ENCODE measurements at places on chromosomes 6 and 20. TPM values are rescaled to one million over a fixed set of nuclear protein-coding genes. Genes with fewer than 3 reads are reported as not detected.
A peak's percentile ranks its signal among the peaks of the same experiment; 100 is the strongest.

- no peak for DNase-seq
Measured at GRCh38 chr6:125968493-125968892, 11.9 kb downstream of the HINT3 start.

GRCh38 chr20:38728911-38729642 lies 4.8 kb downstream of the SLC32A1 start:
- DNase-seq = peak; percentile 88

DNA sequence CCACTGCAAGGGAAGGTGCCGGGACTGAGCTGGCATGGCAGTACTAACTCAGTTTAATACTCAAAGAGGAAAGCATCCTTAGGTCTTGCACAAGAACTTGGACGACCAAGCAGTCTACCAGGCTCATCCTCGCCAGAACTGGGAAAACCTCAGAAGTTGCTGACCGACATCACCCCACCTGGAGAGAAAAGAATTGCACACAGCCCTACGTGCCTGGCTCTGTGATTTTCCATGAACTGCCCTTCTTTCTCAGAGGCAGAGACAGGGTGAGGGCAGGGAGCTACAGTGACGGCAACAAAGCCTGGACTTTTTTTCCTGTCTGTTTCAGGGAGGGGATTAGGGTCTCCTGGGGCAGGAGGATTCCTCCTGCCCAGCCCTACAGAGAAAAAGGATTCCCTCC lies 8.0 kb downstream of the JAG1 start:
- peak; percentile 63 for DNase-seq

GRCh38 chr20:56733967-56734366 lies 104.9 kb downstream of the TFAP2C start:
- peak; percentile 72 for DNase-seq

- no peak for DNase-seq
Measured at GRCh38 chr20:33890557-33890956, 79.4 kb downstream of the CHMP4B start.

- DNase-seq = no peak
Measured at GRCh38 chr6:16154904-16155303, 26.0 kb downstream of the MYLIP start.

GRCh38 chr6:131027326-131027725 lies 35.7 kb downstream of the EPB41L2 start:
- no peak for DNase-seq

GRCh38 chr6:90386399-90387382 lies 90.0 kb upstream of the BACH2 start:
- peak; percentile 70 for DNase-seq

DNA sequence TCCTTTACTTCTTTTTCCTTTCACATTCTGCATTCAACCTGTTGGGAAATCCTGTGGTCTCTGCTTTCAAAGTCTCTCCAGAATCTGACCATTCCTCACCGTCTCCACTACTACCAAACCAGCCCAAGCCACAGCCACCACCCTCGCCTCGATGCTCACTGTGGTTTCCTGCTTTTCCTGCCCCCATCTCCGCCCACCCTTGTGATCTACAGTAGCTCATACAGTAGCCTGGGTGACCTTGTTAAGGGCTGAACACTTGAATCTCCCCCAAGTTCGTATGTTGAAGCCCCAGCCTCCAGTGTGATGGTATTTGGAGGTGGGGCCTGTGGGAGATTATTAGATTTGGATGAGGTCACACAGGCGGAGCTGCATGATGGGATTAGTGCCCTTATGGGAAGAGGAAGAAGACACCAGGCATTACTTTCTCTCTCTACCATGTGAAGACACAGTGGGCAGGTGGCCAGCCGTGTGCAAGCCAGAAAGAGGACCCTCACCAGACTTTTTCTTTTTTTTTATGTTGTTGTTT lies 189.0 kb upstream of the UST start:
- no peak for DNase-seq

GRCh38 chr20:59184880-59185447 lies 21.3 kb downstream of the ZNF831 start:
- no peak for DNase-seq

DNA sequence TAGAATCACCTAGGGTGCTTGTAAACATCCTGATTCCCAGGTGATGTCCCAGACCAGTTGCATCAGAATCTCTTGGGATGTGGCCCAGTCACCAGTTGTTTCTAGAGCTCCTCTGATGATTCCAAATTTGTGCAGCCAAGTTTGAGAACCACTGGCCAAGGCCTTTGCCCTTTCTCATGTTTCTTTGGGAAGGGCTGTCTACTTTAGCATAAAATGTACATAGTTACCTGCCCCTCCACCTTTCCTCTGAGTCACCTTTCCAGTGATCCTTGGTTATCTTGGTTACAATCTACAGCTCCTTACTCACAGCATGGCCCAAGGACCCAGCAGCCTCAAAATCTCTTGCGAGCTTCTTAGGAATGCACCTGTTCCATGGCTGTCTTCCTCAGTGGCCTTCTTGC lies 266.4 kb upstream of the PRND start:
- peak; percentile 68 for DNase-seq

GRCh38 chr6:104396077-104396476 lies 463.6 kb downstream of the HACE1 start:
- DNase-seq = no peak

DNA sequence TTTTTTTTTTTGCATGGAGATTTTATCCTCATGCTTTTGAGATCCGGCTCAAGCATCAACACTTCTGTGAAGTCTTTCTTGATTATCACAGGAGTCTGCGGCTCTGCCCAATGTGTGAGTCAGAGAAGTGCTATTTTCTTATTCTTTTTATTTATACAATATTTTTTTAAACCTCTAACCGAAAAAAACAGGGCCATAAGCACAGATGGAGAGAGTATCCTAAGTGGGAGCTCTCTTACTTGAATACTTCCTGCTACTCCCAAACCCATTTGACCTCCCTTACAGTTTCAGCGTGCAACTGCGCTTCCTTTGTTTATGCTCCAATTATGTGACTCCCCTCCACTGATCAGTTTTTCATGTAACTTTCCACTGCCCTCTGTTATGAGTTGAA lies 8.7 kb upstream of the ATXN1 start:
- no peak for DNase-seq

GRCh38 chr20:25196786-25197120 lies 1.2 kb downstream of the ENTPD6 start:
- DNase-seq = no peak

GRCh38 chr6:42251500-42251899 lies 33.8 kb upstream of the MRPS10 start:
- no peak for DNase-seq

DNA sequence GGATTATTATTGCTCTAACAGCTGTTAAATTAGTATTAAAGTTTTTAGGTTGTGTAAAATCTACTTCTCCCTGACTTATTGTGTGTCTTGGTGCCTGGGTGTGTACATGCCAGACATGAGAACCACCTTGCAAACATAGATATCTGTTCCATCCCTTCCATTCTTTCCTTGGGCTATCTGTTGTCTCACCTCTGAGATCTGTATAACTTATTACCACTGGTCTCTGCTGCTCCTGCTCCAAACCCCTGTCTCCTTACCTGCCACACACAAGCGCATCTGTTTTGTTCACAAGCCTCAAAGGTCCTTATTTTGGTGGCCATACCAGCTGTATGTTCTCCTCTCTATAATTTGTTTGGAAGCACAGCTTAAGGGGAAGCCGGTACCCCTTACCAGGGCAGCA lies 2.5 kb downstream of the LRRC1 start:
- no peak for DNase-seq

GRCh38 chr6:40244699-40245098 lies 310.4 kb upstream of the MOCS1 start:
- DNase-seq = no peak

DNA sequence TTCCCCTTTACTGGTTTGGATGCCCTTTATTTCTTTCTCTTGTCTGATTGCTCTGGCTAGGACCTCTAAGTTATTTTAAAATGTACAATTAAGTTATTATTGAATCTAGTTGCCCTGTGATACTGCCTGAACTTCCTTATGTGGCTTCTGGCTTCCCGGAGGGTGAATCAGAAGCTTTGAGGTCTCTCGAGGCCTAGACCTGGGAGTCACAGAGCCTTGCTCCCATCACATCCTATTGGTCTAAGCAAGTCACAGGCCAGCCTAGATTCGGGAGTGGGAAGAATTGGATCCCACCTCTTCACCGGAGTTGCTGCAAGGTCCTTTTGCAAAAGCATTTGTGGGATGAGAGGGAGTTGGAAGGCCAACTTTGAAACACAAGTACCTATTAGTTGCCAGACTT lies 15.2 kb downstream of the BCAS4 start:
- DNase-seq = no peak

- no peak for DNase-seq
Measured at GRCh38 chr6:47034926-47035325, 7.2 kb downstream of the ADGRF1 start.

DNA sequence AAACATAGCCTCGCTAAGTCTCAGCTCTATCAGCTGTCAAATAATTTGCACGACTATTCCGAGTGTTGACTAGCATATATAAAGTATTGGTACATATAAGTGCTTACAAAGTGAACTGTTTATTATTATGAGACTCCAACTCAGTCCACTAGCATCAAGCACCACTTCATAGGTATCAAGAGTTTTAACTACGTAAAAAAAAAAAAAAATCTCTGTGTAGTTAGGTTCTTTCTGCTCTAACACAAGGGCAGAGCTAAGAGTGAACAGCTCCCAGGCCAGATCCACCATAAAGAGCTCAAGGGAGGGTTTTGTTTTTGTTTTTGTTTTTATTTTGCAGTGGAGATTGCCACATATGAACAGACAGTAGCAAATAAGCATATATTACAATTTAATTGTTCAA lies 309.8 kb upstream of the SGK1 start:
- DNase-seq = no peak

DNA sequence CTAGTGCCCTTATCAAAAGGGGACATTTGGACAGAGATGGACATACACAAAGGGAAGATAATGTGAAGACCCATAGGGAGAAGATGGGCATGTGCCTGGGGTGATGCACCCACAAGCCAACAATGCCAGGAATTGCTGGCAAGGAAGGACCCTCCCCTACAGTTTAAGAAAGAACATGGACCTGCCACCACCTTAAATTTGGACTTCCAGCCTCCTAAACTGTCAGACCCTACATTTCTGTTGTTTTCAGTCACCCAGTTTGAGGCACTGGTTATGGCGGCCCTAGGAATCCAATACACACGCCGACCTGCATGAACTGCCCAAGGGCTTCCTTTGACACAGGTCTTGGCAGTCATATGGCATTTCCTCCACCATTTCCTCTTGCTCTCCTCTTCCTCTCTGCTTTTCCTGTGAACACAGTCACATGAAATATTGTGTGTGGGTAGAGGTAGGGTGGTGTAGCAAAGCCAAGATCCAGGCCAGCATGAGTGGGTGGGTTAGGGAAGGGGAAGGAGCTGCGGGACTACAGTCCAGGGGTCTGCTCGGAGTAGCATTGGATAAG lies 115.6 kb downstream of the ZDHHC14 start:
- DNase-seq = no peak

GRCh38 chr6:1856381-1856780 lies 246.7 kb downstream of the FOXC1 start:
- DNase-seq = no peak

GRCh38 chr6:45450831-45451230 lies 73.1 kb upstream of the SUPT3H start:
- no peak for DNase-seq

GRCh38 chr20:25606094-25606695 lies 17.6 kb downstream of the NANP start:
- no peak for DNase-seq

DNA sequence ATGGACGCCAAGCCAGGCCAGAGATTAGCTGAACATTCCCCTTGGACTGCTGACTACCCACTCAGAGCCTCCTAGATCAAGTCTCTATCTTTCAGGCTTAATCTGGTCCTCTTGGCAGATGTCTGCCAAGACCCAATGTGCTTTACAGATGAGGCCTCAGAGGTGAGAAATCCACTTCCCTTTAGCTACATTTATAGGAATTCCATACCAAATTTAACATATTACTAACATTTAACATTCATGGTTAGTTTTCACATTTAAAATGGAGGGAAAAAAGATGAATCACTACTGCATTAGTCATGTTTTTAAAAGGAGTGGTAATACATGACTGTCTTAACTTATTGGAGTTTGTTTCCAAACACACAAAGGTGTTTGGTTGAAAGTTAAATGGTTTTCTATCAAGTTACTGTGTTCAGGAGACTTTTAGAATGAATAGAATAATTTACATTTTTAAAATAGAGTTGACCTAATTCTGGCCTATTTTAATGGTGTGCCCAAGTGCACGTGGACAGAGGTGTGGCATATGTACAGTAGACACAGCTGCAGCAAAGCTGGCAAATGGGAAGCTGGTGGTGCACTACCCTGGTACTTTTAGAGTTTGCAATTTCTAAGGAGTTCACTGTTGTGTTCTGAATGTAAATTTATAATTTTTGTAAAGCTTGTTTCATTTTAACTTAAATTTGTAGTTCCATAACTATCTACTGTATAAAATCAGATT lies 41.9 kb upstream of the CALHM6 start:
- no peak for DNase-seq

DNA sequence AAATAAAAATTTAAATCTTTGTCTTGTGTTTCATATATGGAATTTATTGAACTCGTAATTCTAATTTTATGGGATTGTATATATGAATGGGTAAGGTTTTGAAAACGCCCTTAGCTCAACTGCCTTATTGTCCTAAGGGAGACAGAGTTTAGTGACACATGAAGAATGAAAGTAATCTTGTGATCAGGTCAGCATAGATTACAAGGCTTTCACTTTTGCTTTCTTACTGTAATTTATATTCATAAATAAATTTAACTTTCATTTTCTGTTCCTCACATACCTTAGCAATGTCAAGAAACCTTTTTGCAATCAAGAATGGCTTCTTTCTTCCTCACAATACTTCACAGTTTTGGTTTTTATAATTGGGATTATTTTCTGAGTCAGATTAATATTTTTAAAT lies 14.4 kb downstream of the KPNA5 start:
- DNase-seq = no peak

GRCh38 chr20:23232679-23233308 lies 117.8 kb upstream of the NXT1 start:
- no peak for DNase-seq

DNA sequence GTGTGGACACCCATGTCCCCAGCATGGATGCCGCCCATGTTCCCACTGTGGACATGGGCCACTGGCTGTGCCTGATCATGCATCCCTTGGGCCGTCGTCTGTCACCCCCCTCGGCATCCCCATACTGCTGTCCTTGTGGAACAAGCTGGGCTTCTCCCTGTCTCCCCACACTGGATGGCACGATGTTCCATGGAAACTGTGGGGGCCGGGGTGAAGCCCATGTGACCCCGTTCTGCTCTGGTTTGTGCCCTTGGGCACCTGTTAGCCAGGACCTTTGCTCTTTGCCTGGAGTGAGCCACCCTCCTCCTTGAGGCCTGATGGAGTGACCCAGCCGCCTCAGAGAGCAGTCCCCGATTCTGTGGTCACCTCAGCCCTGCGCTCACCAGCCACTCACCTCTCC lies 7.6 kb upstream of the FRMD1 start:
- DNase-seq = no peak

Gene ECT2L
- not detected for total RNA-seq

Gene COL12A1
- 0.26 TPM for total RNA-seq

Gene SEMG1
- not detected for total RNA-seq

Gene GMPR
- total RNA-seq = 20.7 TPM

Gene UNC93A
- 3.1 TPM for total RNA-seq

Gene OR2H2
- total RNA-seq = not detected

Gene RIPOR3
- total RNA-seq = 0.70 TPM

Gene NHLRC1
- 0.29 TPM for total RNA-seq

Gene PACRG
- total RNA-seq = 0.27 TPM

Gene FKBP5
- 25.8 TPM for total RNA-seq

Gene SLPI
- total RNA-seq = not detected

All from endodermal cell (in vitro differentiated cells).